ENCODE measurements at places on chromosomes 16 and 17.

DNA sequence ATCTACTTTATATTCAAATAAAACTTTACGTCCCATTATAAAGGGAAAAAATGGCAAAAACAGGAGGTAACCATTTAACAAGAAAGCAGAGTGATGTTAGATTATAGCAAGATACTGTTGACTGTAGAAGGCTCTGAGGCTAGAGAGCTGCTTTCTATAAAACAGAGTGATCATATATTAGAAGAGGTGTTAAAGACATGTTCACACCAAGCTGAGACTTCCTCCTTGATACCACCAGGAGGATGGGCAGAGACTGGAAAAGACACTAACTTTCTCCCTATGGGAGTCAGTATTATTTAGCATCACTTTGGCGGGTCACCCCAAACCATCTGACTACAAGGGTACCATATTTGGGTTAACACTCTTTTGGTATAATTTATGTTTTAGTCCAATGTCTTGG, 687 bp upstream of the CIITA start:
- no peak for DNase-seq

DNA sequence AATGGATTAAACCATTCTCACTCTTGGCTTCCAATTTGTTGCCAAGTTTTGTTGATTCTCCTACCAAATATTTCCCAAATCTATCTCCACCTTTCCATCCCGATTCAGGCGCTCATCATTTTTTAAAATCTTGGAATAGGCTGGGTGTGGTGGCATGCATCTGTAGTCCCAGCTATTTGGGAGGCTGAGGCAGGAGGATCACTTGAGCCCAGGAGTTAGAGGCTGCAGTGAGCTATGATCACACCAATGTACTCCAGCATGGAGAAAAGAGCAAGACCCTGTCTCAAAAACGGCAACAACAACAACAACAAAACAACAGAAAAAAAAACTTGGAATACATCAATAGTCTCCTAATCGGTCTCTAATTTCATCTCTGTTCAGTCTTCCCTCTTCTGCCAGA, 902 bp upstream of the NKIRAS2 start:
- DNase-seq, result no peak

DNA sequence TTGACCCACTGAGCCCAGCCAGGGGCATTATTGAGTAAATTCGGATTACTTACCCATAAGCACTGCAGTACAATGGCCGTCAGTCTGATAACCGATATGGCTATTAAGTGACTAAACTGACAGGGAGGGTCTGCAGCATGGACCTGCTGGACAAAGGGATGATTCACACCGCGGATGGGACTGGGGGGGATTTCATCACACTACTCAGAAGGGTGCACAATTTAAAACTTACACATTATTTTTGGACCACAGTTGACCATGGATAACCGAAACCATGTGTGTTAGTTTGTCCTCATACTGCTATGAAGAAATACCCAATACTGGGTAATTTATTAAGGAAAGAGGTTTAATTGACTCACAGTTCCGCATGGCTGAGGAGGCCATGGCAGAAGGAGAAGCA, 106.5 kb downstream of the ABCC6 start:
- DNase-seq, result no peak

GRCh38 chr17:8142887-8143580, 9.2 kb downstream of the PER1 start:
- no peak for DNase-seq

All from pulmonary artery endothelial cell (primary cell).